ENCODE measurements at places on chromosomes 1 and 21.

DNA sequence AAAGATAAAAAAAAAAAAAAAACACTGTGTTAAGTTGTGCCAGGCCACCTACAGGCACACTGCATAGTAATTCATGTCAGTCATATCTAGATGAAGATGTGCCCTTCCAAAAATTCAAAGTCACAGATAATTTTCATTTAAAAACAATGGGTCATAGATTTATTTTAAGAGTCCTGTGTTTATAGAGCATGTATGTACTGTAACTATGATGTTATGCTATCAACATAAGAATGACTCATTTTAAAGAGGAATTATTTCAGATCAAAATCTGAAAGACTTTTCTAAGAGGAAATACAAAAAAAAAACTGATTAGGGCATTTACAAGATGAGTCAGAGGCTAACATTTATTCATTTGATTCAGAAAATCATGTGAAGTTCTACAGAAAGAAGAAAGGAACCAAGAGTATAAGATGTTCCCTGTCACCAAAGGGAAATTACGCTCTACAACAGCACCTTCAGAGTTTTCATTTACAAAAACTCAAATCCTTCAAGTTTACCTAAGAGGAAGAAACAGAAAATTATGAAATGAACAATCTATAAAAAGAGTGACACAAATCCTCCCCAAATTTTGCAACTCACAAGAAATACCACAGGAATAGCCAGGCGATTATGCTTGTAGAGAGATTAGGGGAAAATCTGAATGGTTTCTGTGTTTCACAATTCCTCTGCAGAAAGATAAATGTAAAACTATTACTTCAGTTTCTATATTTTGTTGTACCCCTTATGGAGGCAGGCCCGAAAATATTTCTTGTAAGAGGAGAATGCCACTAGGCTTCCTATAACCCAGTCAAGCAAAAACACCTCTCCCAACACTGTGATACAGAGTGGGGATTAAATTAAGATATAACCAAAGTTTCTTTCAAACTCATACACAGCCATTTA lies 13.8 kb downstream of the TP53BP2 start:
- no peak for DNase-seq

DNA sequence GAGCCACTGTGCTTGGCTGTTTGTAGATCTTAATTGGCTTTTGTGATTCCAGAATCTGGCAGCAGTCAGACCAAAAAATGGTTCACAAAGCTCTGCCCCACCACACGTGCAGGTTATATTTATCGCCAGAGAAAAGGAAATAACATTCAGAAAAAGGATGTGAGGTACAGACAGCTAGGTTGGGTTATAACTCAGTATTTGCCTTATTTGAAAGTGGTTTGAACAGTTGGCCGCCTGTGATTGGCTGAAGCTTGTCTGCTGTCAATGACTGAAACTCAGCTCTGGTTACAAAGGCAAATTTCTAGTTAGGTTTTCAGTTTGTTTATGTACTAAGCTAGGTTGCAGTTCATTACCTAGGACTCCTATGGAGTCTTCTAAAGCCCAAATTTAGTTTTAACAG lies 9.6 kb downstream of the SH3BGR start:
- DNase-seq, result no peak

DNA sequence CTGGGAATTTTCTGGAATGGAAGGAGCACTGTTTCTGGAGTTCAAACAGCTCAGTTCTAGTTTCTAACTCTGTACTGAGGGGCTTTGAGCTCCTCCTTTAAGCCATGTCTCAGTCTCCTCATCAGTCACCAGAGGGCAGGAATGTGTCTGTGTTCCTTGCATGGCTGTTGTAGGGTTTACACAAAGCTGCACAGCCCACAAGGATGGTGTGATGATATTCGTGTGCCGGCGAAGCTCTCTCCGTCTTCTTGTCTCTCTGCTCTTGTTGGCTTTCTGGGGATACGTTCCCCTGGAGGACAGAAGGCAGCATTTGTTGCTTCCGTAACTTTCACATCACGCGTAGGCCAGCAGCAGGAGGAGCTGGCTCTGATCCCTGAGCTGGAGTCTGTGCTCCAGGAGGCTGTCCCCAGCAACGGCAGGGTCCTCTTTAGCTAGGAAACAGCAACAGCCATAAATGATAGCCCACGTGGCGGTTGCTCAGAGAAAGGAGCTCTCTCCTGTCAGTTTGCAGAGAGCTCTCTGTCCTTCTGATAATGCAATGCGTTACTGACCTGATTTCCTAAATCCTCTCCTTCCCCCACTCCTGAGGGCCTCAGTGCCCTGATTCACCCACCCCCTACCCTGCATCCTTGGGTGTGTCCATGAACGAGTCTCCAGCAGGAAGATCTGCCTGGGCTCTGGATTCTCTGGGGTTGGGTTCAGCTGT lies 189.2 kb upstream of the VAMP3 start:
- no peak for DNase-seq

GRCh38 chr1:200670242-200671118 lies 773 bp upstream of the DDX59 start:
- DNase-seq, result no peak

DNA sequence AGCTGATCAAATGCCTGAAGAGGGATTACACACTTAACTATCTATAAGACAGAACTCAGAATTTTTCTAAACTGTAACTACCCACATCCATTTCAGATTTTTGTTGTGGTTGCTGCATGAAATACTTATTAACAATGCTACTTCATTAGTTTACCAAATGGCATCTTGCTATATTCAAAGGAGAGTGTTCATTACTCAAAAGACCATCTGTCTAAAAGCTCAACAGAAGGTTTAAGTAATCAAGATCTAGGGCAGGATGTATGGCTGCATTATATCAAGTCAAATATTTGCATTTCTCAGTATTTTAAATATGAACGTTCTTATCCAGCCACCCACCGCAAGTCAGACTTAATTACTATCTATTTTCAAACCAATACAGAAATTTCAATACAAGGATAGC lies 79.9 kb downstream of the SIPA1L2 start:
- DNase-seq, result no peak

DNA sequence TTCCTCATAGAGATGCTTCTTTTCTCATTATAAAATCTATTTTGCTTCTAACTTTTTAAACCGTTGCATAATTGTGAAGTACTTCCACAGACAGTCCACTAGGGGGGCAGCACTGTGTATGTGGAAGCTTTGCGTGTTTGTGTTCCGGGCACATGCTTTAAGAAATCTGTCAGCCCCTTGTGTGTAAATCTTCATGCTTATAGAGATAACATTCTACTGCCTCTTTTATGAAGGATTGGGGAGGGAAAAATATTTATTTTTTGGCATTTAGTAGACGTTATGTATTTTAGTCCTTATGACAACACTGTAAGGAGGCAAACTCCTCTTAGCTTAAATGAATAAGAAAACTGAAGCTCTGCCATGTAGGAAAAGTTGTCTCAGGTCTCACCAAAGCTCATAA lies 157.3 kb upstream of the PTGFR start:
- no peak for DNase-seq

All from naive thymus-derived CD8-positive, alpha-beta T cell (primary cell).